GM19239 (cell line): ENCODE measurements at places on chromosomes 5 and 9.

GRCh38 chr5:123856766-123857165 lies 344.8 kb downstream of the CSNK1G3 start:
- no peak for DNase-seq

GRCh38 chr9:38350529-38350928 lies 42.0 kb upstream of the ALDH1B1 start:
- no peak for DNase-seq

DNA sequence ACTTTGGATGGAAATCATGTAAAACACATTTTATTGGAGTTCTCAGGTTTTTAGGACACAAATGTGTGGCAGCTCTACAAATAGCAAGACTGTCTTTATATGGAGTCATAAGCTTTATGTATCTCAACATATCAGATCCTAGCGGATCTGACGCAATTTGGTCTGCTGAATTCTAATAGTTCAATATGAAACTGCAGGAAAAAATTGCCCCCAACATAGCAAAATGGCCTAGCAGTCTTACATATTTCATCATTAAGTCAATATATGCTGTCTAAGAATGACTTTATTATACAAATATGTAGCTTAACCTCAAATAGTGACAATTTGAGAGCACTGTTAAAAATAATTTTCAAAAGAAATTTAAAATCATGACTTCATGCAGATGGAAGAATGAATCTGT lies 244.3 kb downstream of the TAF11L14 start:
- DNase-seq: no peak

DNA sequence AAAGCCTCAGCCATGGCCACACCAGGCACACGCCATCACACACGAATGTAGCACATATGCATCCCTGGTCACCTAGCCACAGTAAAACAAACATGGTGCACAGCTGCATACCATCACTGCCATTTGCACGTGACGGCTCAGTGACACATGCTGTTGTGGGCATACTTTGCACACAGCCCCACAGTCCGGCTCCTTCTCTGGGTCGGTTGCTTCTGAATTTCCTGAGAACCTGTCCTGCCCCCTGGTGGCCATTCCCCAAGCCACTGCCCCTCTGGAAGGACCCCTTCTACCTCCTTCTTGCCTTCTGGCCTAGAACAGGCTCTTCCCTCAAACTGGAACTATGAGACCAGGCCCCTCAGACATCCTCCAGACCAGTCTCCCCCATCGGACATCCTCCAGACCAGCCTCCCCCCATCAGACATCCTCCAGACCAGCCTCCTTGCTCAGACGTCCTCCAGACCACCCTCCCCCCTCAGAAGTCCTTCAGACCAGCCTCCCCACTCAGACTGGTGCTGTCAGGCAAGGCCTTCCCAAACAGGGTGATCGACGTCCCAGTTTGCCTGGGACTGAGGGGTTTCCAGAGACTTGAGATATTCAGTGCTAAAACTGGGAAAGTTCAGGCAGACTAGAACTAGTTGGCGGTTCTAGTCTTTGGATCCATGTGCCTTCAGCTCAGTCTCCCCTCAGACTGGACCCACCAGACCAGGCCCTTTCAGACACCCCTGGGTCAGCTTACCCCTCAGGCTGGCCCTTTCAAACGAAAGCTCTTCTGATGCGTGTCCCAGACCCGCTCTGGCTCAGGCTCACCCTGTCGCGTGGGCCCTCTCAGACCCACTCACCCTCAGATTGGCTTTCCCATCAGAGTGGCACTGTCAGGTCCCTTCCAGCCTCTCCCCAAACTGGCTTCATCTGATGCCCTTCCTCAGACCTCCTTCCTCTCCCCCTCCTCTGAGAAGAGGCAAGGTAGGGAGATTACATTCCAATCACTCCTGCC lies 24.3 kb upstream of the ENHO start:
- DNase-seq: no peak

DNA sequence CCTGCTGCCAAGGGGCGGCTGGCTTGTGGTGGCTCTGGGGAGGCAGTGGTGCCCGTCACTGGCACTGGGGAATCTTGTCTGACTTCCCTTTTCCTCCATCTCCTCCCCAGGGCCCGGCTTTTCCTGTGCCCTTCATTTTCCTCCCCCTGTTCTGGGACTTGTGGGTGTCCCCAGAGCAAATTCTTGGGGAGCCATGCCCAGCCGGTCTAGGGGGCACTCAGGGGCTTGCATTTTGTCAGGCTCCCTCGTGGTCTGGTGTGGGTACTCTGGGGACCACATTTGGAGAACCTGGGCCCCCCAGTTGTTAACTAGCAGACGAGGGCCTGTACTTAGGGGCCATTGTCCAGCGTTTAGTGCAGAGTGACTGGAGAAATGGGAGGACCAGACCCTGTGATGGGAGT lies 105.2 kb upstream of the IER5L start:
- DNase-seq: no peak

DNA sequence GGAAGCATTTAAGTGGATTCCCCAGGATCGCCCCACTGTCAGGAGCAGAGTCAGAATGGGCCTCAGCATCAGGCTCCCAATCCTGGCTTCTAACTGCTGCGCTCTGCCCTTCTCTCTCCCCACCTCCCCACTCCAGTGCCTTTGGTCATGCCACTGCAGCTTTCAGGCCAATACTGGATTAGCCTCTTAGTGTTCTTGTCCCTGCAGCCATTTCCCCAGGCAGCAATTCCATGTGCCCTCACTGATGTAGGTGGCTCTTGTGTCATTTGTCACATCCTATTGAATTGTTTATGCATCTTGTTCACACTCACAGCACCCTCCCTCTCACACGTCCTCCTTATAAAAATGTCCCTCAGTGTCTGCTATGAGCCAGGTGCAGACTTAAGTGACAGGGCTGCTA lies 544.2 kb upstream of the DAP start:
- no peak for DNase-seq

GRCh38 chr9:114258866-114259797 lies 63.8 kb upstream of the ORM1 start:
- DNase-seq: no peak

DNA sequence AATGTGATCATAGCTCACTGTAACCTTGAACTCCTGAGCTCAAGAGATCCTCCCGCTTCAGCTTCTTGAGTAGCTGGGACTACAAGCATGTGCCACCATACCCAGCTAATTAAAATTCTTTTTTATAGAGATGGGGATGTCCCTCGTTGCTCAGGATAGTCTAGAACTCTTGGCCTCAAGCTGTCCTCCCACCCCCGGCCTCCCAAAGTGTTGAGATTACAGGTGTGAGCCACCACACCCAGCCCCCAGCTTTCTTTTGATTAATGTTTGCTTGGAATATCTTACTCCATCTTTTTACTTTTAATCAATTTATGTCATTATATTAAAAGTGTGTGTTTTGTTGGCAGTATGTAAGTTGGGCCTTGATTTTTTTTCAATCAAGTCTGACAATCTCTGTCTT lies 59.4 kb upstream of the EXOC3 start:
- no peak for DNase-seq

DNA sequence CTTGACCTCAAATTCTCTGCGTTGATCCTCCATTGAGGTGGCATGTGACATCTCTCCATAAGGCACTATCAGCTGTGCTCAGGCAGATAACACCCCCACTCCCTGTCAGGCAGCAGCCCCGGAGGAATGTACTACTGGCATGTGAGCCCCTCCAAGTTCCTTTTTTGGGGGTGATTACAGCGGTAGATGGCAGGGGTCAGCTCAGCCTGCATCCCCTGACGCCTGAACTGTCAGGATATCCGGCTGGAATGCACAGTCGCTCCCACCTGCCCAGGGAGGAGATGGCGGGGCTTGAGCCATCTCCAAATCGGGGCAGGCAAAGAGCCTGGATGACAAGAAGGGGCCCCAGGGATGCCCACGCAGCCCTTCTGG lies 40.8 kb downstream of the FAM78A start:
- DNase-seq: no peak
